ENCODE measurements at places on chromosomes 13 and 19. TPM values are rescaled to one million over a fixed set of nuclear protein-coding genes. Genes with fewer than 3 reads are reported as not detected.

The CEACAM21 gene
- not detected for polyA plus RNA-seq

The DACH1 gene
- 0.21 TPM for polyA plus RNA-seq

The AMH gene
- polyA plus RNA-seq, result 16.0 TPM

The PALM gene
- 6.2 TPM for polyA plus RNA-seq

The PLK5 gene
- not detected for polyA plus RNA-seq

The SMIM7 gene
- 79.9 TPM for polyA plus RNA-seq

The ARHGAP33 gene
- polyA plus RNA-seq, result 6.5 TPM

The SMIM44 gene
- polyA plus RNA-seq, result not detected

The KLK8 gene
- polyA plus RNA-seq, result not detected

The ZNF773 gene
- polyA plus RNA-seq, result 6.6 TPM

GRCh38 chr19:56720281-56720680 is 48.7 kb upstream of the ZNF835 start:
- peak; percentile 33 for DNase-seq

DNA sequence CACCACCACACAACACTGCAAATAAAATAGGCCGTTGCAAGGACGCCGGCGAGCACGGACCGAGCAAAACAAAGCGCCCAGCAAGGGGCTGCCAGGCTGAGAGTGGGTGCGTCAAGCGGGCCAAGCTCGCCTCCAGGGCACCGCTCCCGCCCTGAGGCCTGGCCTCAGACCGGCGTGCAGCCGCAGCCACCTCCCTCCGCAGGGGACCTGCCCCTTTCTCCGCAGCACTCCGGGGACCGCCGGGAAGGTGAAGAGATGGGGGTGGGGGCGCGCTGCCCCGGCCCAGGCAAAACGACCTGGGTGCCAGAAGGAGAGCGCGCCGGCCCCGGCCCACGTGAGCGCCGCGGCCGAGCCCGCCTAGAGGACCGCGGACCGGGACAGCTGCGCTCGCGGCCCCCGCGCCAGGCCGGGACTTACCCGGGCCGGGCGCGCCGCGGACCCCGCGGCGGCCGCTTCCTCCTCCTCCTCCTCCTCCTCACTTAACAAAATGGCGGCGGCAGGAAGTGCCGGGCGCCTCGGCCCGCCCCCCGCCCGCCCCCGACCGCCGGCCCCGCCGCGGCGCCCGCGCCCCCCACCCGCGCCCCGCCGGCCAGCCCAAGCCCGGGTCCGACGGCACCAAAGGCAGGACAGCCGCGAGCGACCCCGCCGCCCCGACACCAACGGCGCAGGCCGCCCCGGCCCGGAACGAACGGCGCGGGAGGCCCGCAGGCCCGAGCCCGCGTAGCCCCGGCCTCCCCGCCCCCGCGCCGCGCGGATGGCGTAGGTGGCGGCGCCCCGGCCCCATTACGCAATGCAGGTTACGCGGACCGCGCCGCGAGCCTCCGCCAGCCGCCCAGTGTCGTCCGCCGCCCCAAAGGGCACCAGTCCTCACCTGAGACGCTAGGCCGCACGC is 674 bp downstream of the BRD4 start:
- peak; percentile 88 for DNase-seq

GRCh38 chr13:78742659-78743058 is 83.7 kb upstream of the OBI1 start:
- DNase-seq, result no peak

DNA sequence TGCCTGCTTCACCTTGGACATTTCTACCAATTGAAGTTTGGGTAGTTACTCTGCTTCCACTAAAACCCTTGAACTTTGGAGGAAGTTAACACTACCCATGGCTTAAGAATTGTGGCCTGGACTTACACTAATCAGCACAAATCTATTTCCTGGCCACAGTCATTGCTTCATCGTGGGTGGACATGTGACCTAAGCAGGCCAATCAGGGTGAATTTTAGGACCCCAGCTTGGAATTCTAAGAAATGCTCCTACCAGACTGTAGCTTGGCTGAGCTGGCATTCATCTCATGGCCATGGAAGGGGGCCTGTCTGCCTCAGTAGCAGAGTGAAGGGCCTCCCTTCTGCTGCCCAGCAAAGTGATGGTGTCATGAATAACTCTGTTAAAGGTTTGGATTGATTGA is 58.3 kb upstream of the SLC15A1 start:
- no peak for DNase-seq

- DNase-seq, result peak; percentile 81
Measured at GRCh38 chr19:372306-372890, 27.8 kb upstream of the MIER2 start.

DNA sequence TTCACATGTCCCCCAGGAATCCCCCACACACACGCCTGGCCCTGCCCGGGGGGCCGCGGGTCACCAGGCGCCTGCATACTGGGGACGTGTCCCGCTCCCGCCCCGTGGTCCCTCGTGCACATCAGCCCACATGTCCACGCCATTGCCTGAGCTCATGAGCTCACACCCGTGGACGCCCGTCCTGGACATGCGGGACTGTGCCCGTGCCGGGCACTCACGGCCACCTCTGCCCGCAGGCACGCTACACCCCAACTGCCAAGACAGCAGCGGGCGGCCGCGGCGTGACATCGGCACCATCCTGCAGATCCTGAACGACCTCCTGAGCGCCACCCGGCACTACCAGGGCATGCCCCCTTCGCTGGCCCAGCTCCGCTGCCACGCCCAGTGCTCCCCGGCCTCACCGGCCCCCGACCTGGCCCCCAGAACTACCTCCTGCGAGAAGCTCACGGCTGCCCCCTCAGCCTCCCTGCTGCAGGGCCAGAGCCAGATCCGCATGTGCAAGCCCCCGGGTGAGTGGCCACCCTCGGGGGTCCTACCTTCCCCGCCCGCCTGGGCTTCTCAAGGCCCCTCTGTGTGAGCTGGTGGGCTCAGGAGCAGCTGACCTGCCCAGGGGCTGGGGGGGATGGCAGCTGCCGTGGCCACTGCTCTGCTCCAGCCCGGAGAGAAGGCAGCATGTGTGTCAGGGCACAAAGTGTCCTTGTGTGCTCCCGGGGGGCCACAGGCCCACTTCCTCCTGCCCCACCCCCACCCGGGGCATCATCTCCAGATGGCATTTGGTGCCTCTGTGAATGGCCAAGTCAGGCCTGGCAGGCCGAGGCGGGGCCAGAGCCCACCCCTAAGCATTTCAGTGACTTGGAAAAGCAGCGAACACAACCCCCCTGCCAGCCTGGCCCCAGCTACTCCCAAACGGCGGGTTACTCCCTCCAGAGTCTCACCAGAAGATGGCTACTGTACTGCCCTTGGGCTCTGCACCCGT is 7.1 kb downstream of the MIDN start:
- no peak for DNase-seq

- no peak for DNase-seq
Measured at GRCh38 chr13:70284371-70284770, 176.1 kb upstream of the KLHL1 start.

Data from SK-N-SH (cell line).